K562 (cell line): ENCODE measurements at places on chromosomes 7 and 10.

DNA sequence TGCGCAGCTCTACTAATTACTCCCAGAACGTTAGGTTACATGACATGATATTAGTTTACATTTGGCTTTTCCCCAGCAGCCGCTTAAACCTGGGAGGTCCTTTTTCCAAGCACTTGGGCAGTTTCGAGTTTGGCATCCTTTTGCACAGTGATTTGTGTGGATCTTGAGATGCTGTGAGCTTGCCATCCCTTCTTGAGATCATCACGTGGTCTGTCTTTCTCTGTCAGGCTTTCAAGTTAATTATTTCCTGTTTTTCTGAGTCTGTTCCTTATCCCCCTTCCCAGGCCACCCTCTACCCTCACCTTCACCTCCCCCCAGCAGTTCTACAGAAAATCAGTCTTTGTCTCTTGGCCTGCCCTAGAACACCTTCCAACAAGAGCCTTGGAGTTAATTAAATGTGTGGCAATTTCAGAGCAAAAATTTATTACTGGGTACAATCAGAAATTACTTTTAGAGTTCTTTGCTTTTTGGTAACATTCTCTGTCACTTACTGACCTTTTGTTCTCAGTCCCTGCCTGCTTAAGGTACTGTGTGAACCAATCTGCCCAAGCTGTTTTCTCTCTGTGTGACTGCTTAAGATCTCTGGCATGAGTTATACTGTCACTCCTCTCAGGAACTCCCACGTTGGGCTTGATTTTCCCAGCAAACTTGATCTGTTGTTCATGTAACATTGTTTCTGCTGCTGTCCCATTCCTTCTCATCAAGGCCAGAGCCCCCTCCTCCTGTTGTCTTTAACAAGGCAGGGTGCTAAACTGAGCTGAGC, 3.1 kb upstream of the SLF2 start:
- peaks cover 14% of the 10 kb centered on the region for H3K4me1 ChIP-seq
- DNase-seq, result peak; percentile 27
- no peak overlapping the region for H3K27ac ChIP-seq
- no peak overlapping the region for H3K4me3 ChIP-seq
- H3K36me3 ChIP-seq, result peaks cover 7% of the 10 kb centered on the region; the same call in 1 of the 3 replicates

- H3K27ac ChIP-seq, result peak overlapping the region; percentile 90
- peaks cover 42% of the 10 kb centered on the region for H3K4me1 ChIP-seq
- peak; percentile 96 for DNase-seq
- H3K4me3 ChIP-seq, result peak overlapping the region; percentile 84
Observed at GRCh38 chr7:151062399-151063211, 3.2 kb downstream of the SLC4A2 start.

- no peak overlapping the region for H3K27ac ChIP-seq
- DNase-seq, result no peak
- H3K4me3 ChIP-seq, result no peak overlapping the region
- no peaks in the 10 kb centered on the region for H3K27me3 ChIP-seq
- H3K36me3 ChIP-seq, result no peaks in the 10 kb centered on the region
- 0 out of 2 replicates have a peak, but pooled peaks cover 4% of the 10 kb centered on the region for H3K4me1 ChIP-seq
Observed at GRCh38 chr7:44132039-44132438, 8.7 kb upstream of the POLD2 start.

DNA sequence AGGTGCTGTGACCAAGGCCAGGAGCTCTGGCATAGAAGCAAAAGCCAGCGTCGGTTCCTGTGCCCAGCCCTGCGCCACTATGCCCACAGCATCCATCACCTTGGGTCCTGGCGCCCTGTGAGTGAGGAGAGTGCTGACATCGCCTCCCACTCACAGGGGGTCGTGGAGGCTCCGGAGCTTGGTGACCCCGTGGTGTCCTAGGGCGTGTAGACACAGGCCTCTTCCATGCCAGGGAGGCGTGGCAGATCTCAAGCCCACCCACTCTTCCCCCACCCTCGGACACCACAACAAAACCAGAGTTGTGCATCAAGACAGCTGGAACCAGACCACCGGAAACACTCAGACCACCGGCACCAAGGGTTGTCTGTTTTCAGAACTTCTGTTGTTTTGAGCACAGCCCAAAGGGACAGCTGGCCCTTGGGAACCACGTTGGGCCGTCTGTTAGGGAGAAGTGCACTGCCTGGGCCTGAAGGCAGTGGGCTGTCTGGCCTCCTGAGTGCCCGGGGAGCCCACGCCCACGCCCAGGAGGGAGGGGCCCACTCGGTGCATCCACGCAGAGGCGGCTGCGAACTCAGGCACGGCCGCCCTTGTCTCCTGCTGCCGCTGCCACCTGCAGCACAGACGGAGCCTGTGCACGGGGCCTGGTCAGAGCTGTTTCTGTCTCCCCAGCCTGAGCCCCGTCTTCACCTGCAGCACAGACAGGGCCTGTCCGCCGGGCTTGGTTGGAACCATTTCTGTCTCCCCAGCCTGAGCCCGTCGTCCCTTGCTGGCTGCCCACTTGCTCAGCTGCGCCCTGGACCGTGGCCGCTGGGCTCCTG, 106.3 kb downstream of the INPP5A start:
- no peaks in the 10 kb centered on the region for H3K27me3 ChIP-seq
- H3K4me3 ChIP-seq, result no peak overlapping the region
- H3K27ac ChIP-seq, result no peak overlapping the region
- no peaks in the 10 kb centered on the region for H3K36me3 ChIP-seq
